ENCODE measurements at places on chromosomes 13 and 19.

DNA sequence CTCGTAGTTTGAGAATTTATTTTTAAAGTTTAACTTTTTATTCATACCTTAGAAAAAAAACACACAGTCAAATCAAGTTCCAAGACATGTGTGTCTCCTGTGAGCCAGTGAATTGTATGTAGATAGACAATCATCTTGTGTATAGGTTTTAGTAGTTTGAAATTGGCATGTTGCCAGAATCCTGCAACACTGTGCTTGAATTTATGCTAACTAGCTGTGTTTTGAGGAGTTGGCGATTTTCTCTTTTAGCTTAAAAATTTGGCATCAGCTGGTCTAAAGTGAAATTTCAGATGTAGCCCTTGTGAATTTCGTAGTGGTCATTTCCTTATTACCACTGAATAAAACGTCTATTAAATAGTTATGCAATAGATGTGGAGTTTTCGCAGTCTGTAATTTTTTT lies 213.2 kb downstream of the ATP8A2 start:
- DNase-seq: no peak

- no peak for DNase-seq
Measured at GRCh38 chr13:79673310-79673992, 192.5 kb downstream of the NDFIP2 start.

- no peak for DNase-seq
Measured at GRCh38 chr19:31145007-31145406, 204.2 kb downstream of the TSHZ3 start.

DNA sequence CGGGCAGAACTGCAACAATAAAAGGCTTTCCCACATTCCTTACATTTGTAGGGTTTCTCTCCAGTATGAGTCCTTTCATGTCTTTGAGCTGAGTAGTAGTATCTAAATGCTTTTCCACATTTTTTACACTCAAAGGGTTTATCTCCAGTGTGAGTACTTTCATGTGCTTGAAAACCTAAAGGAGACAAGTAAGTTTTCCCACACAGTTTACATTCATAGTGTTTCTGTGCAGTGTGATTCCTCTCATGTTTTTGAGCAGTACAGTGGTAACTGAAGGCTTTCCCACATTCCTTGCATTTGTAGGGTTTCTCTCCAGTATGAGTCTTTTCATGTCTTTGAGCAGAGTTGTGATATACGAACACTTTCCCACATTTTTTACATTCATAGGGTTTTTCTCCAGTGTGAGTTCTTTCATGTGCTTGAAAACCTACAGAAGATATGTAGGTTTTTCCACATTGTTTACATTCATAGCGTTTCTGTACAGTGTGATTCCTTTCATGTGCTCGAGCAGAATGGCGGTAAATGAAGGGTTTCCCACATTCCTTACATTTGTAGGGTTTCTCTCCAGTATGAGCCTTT lies 47.0 kb downstream of the ZNF44 start:
- no peak for DNase-seq

- no peak for DNase-seq
Measured at GRCh38 chr13:29709407-29710069, 114.0 kb upstream of the SLC7A1 start.

DNA sequence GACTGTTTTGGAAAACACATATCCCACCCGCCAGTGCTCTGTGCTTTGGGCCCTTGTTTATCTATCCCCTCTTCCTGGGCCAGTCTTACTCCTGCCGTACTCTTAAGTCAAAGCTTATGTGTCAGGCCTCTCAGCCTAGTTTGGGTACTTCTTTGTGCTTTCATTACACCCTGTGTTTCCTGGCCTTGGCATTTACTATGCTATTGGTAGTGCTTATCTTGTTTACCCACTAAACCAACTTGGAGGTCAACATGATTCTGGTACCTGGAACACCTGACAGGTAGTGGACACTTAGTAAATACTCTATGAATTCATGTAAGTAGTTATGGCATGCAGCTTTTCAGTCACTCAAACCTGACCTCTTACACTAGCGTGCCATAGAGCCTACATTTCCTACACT lies 2.4 kb downstream of the POLR1D start:
- no peak for DNase-seq

GRCh38 chr19:13744174-13744573 lies 20.1 kb upstream of the MRI1 start:
- no peak for DNase-seq

- no peak for DNase-seq
Measured at GRCh38 chr13:43732726-43733125, 54.0 kb downstream of the ENOX1 start.

DNA sequence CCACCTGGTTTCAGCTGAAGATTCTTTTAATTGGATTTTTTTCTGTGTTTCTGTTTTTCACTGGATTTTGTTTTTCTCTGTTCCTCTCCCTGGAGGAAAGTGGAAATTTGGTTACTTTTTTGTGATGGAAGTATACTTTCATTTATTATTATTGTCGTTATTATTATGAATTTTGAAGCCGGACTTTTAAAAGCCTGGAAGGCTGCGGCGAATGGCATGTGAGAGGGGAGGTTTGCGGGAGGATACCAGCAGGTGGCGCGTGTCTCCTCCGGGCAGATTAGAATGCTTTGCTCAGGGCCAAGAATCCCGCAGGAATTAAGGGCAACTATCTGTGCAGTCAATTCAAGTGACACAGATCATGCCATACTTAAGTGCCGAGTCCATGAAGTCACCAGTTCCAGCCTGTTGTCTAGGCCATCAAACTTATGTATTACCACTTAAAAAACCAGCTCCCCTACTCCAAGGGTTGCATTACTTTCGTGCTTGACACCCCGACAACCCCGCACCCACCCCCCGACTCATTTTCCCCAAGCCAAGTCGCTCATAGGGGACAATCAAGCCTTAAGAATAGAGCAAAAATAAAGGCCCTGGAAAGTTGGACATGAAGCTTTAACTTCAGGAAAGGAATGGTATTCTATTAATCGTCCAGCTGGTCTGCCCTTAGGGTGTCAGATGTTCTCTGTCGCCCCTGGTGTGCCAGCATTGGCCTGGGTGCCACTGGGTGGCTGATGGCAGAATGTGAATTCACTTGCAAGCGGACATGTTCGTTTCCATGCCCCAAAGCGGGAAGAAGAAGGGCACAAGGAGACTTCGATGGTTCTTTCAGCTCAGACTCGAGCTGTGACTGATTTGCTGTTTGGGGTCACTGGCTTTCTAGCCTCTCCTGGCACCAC lies 1.3 kb upstream of the LRCH1 start:
- peak; percentile 69 for DNase-seq

DNA sequence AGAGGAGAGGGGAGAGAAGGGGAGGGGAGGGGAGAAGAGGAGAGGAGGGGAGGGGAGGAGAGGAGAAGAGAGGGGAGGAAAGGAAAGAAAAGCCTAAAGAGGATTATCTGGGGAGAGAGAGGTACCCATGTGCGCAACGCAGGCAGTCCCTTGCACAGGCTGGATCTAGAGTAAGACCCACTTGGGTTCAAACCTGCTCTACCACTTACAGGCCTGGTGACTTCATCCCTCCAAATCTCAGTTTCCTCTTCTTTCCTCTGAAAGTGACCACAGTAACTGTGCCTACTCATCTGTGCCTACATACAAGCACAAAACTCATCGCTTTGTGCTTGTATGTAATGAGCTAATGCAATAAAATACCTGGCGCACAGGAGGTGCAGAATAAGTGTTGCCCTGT lies 732 bp upstream of the MAP1S start:
- DNase-seq: no peak

DNA sequence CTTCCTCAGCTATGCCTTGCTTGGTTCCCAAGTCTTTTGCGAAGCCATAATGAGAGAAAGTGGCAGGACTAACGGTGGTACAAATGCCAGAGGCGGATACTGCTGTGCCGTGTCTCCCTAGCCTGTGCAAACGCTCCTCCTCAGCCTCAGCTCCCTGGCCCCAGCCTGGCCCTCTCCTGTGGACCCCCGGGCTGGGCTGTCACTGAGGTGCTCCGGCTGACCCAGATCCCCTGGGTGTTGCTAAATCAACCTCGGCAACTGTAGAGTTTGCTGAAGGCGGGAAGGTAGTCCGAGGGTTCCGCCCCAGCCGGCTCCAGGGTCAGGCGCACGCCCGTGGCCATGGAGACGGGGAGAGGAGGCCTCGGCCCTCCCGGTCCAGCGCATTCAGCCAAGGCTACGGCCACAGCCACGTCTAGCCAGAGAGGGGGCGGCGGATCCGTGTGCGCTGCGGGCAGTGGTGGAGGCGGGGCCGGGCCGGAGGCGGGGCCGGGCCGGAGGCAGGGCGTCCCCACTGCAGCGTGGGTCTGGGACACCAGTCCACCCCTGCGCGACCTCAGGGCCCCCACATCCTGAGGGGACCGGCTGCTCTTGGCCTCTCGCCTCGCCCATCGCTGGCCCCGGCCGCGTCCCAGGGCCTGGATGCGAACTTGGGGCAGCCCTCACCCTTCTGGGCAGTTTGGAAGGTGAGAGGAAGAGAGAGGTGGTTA lies 16.4 kb upstream of the ZNF492 start:
- DNase-seq: no peak

DNA sequence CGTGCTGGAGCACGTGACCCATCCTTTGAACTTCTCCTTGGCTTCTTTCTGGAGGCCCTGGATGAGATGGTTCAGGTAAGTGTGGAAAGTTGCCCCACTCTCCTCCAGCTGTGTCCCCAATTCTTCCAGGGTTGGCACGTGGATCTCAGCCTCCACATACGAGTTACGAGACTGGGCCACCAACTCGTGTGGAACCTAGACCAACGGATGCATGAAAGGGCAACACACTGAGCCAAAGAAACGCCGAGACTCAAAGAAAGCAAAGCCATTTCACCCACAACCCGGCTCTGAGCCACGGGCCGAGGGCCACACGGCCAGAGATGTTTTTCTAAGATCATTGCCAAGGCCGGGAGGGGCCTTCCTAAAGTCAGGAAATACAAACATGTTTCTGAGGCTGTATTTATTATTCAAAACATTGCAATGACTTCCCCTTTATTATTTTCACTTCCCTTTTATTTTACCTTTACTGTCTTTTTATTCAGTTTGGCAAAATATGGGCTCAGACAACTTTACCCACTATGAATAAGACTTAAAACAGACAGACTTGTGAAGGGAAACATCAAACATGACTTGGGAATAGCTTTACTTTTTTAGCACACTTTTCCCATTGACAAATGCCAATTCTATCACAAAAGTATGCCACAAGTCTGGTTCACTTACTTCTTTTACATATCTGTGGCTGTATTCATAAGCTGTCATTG lies 94.6 kb downstream of the KL start:
- no peak for DNase-seq

- DNase-seq: no peak
Measured at GRCh38 chr13:107808389-107808788, 406.9 kb downstream of the LIG4 start.

GRCh38 chr13:108056278-108056677 lies 159.1 kb downstream of the LIG4 start:
- no peak for DNase-seq

- no peak for DNase-seq
Measured at GRCh38 chr19:18895824-18896341, at the start of gene CERS1. CERS1 (minus strand) TSS chr19:18896158; CDS start chr19:18896072, 86 bp downstream.
